ENCODE measurements at places on chromosomes 1 and 21.
A peak's percentile ranks its signal among the peaks of the same experiment; 100 is the strongest.

DNA sequence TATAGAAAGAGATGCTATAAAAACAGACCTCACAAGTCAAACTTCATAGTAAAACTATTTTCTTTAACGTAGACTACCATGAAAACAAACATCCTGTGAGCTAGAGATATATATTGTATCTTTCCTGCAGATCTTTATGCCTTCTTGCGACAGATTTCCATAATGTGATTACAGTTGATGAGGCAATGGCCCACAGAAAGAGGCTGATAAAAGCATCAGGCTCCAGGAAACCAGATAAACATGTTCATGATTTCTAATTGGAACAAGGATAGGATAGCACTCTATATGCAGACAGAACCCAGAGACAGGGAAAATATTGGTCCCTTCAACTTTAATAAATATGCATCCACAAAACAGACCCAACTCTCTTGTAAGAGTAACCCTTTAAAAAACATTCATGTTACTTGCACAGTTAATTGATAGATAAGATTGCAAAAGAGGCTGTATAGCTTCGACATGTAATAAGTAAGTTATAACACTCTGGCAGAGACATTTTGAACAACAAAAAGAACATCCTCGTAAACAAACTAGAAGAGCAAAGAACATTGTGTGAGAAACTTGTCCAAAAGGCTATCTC, 329.4 kb downstream of the AGBL4 start:
- H3K36me3 ChIP-seq = no peaks in the 10 kb centered on the region
- H3K4me1 ChIP-seq = no peaks in the 10 kb centered on the region
- no peaks in the 10 kb centered on the region for H3K27me3 ChIP-seq

DNA sequence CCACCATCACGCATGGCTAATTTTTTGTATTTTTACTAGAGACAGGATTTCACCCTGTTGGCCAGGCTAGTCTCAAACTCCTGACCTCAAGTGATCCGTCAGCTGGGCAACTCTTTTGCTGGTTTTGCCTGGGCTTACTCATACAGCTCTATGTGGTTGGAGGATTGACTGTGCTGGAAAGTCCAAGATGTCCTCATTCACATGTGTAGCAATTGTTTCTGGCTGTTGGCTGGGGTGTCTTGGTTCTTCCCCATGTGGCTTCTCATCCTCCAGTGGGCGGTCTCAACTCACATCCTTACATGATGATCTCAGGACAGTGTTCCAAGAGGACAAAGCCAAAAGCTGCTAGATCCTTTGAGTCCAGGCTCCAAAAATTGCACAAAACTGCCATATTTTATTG, 53.3 kb downstream of the TEX35 start:
- no peaks in the 10 kb centered on the region for H3K4me1 ChIP-seq
- peaks cover 5% of the 10 kb centered on the region for H3K36me3 ChIP-seq
- no peak for DNase-seq
- H3K27me3 ChIP-seq = peaks cover 3% of the 10 kb centered on the region
- H3K4me3 ChIP-seq = no peak overlapping the region
- H3K27ac ChIP-seq = no peak overlapping the region

DNA sequence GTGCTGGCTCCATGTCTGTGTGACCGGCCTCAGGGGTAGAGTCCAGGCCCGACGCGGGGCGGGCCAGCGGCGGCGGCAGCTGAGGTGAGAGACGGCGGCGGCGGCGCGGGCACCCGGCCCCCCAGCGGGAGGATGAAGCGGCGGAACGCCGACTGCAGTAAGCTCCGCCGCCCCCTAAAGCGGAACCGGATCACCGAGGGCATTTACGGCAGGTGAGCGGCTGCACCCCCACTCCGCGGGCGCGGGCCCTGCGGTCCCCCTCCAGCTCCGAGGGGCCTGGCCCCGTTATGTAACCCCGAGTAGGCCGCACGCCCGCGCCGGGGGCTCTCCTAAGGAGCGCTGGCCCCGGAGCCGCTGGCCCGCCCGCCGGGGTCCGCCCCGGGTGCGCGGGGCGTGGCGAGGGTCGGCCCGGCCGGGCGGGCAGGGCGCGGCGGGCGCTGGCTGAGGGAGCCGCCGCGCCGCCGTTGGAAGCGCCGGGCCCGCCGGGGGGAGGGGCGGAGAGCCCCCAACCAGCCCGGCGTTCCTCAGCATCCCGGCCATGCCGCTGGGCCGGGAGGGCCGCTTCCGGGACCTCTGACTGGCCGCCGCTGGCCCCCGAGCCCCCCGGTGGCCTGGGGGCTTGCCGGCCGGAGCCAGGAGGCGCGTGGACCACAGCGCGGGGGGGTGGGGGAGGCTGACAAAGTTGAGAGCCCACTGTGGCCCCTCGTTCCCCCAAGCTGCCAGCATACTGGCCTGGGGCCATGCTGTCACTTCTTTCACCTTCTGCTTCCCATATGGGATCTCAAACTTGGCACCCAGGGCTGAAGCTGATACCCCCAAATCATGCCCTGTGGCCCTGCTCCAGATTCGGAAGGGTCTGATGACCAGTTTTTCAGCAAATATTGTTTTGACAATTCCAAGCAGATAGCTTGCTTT, 527 bp downstream of the MACO1 start:
- H3K27me3 ChIP-seq = no peaks in the 10 kb centered on the region
- no peak overlapping the region for H3K27ac ChIP-seq
- H3K4me3 ChIP-seq = peak overlapping the region; percentile 94
- H3K4me1 ChIP-seq = peaks cover 53% of the 10 kb centered on the region
- peak; percentile 72 for DNase-seq

DNA sequence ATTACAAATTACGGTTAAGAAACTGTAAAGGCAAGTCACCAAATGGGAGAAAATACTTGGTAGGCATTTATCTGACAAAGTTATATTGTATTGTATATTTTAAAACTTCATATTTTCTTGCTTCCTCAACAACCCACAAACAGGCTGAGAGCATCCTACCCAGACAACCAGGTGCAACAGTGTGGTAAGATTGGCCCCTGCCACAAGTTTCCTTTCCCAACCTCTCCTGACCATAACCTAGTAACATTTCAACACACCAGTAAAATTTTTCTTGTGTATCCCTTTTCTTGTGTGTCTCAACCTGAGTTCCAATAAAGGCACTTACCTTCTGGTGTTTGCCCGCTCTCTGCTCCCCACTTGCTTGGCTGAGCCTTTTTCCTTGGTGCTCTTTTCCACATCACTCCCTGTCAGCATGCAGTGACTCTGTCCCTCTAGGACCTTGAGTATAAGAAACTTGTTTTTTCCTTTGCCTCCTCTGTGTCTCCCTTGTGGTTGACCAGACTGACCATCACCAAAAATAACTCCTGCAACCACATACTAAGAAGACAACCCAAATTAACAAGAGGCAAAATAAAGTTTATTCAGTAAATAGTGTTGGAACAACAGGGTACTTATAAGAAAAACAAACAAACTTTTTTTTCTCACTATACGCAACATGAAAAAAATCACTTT, 40.9 kb downstream of the FCRL3 start:
- no peak overlapping the region for H3K27ac ChIP-seq
- H3K36me3 ChIP-seq = no peaks in the 10 kb centered on the region
- H3K4me1 ChIP-seq = no peaks in the 10 kb centered on the region
- no peak overlapping the region for H3K4me3 ChIP-seq

GRCh38 chr1:184272175-184272866, 114.5 kb upstream of the C1orf21 start:
- H3K27me3 ChIP-seq = no peaks in the 10 kb centered on the region
- DNase-seq = no peak
- peaks cover 4% of the 10 kb centered on the region for H3K36me3 ChIP-seq
- H3K4me1 ChIP-seq = peaks cover 17% of the 10 kb centered on the region
- H3K4me3 ChIP-seq = no peak overlapping the region

DNA sequence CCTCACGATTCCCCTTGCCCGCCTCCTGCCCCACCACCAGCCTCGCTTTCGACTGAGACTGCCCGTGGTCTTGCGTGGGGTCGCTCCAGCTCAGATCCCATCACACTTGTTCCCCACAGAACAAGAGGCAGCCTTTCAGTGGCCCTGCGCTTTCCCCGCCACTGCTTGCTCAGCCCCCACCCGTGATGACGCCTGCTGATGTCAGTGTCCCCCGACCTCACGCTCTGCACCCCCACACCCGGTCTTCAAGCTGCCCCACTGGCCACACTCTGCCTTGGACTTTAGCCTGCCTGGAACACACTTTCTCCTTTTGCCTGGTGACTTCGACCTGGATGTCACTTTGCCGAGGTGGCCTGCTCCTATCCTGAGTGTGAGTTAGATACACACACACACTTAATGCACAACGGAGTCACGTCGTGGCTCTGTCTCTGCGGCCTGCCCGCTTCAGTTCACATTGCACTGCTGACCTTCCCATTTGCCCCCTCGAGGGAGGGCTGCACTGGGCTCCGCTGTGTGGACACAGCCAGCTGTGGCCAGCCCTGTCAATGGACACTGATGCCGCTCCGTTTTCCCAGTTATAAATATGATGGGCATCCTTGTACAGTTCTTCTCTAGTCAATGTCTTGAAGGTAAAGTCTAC, 13.0 kb downstream of the AGPAT3 start:
- H3K4me1 ChIP-seq = peaks cover 20% of the 10 kb centered on the region
- no peak overlapping the region for H3K4me3 ChIP-seq
- peaks cover 22% of the 10 kb centered on the region for H3K27me3 ChIP-seq
- H3K27ac ChIP-seq = peak overlapping the region; percentile 7
- DNase-seq = no peak

- no peaks in the 10 kb centered on the region for H3K27me3 ChIP-seq
- H3K27ac ChIP-seq = no peak overlapping the region
- peaks cover 19% of the 10 kb centered on the region for H3K4me1 ChIP-seq
- no peak overlapping the region for H3K4me3 ChIP-seq
- DNase-seq = no peak
These were observed 31.1 kb downstream of the ERI3 start for GRCh38 chr1:44323947-44324346.

DNA sequence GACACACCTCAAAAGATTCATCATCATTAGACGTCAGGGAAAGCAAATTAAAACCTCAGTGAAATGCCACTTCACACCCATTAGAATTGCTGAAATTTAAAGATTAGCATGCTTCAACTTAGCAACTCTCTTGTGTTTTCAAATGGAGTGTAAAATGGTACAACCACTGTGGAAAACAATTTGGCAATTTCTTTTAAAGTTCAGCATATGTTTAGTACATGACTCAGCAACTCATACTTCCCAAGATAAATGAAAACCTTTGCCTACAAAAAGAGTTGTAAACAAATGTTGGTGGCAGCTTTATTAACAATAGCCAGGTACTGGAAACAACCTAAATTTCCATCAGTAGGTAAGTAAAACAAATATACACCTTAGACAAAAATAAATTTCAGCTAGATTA, 42.7 kb downstream of the ST3GAL3 start:
- H3K27ac ChIP-seq = no peak overlapping the region
- no peaks in the 10 kb centered on the region for H3K27me3 ChIP-seq
- no peak for DNase-seq

- DNase-seq = no peak
- H3K36me3 ChIP-seq = no peaks in the 10 kb centered on the region
- no peak overlapping the region for H3K4me3 ChIP-seq
- H3K27ac ChIP-seq = peak overlapping the region; percentile 39
- H3K27me3 ChIP-seq = peaks cover 16% of the 10 kb centered on the region
- H3K4me1 ChIP-seq = peaks cover 29% of the 10 kb centered on the region
These were observed 481 bp upstream of the SLAMF1 start for GRCh38 chr1:160647329-160647720.

DNA sequence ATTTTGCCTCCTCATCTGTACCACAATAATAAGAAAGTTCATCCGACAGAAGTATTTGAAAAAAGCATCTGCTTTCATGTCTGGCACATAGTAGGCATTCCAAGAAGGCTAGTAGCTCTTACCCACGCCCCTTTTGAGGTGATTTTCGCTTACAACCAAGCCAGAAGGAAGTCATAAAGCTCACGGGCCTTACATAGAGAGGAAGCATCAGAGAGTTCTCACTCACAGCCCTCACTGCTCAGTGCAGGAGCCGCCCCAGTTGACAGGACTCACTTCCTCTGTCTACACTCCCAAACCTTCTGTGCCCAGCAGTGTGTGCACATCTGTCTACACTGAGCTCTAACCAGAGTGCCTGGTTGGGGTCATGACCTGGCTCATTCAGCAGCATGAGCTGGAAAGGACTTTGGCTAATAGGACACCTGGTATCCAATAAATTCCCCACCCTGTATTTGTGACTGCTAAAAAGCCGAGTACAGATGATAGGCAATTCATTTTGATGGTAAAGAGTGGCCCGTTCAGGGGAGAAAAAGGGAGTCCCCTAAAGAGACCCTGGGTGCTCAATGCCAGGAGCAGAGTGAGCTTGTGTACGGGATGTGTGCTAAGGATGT, 36.8 kb upstream of the DUSP10 start:
- no peaks in the 10 kb centered on the region for H3K36me3 ChIP-seq
- H3K4me3 ChIP-seq = no peak overlapping the region
- peaks cover 5% of the 10 kb centered on the region for H3K4me1 ChIP-seq
- no peak for DNase-seq
- no peak overlapping the region for H3K27ac ChIP-seq

GRCh38 chr21:31860851-31861250, 12.0 kb upstream of the HUNK start:
- H3K27ac ChIP-seq = no peak overlapping the region
- no peaks in the 10 kb centered on the region for H3K36me3 ChIP-seq
- no peaks in the 10 kb centered on the region for H3K27me3 ChIP-seq
- H3K4me3 ChIP-seq = no peak overlapping the region
- no peak for DNase-seq

DNA sequence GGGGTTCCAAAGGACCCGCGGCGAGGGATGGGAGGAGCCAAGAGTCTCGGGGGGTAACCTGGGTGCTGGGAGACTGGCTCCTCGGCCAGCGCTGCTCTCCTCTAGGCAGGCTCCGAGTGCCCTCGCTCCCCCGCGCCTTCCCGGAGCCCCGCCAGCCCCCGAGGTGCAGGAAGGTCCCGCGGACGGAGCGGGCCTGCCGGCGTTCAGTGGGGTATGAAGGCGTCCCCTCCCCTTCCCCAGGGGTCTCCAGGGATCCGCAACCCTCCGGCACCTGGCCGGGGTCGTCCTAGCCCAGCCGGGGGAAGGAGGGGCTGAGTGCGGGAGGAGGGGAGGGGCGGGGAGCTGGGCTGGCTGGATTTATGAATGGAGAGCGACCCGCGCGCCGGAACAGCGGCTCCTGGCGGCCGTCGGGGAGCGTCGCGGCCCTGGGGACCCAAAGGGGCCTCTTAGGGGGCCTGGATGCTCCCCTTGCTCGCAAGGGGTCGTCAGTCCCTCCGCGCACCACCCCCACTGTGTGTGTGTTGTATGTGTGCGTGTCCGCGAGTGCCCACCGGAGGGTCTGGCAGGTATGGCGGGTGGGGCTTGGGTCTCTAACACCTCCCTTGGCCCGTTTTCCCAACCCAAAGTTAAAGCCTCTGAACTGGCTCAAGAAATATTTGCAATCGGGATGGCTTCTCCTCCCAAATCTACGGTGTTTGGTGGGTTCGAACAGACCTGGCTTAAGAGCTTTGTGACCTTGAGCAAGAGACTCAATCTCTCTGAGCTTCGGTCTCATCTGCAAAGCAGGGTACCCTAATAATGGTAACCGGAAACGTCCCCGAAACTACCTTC, 642 bp downstream of the HCRTR1 start:
- H3K27ac ChIP-seq = no peak overlapping the region
- H3K4me1 ChIP-seq = peaks cover 21% of the 10 kb centered on the region
- peak overlapping the region; percentile 48 for H3K4me3 ChIP-seq
- DNase-seq = peak; percentile 84
- H3K27me3 ChIP-seq = peaks cover 42% of the 10 kb centered on the region

- H3K4me3 ChIP-seq = no peak overlapping the region
- H3K4me1 ChIP-seq = peaks cover 5% of the 10 kb centered on the region
- H3K27me3 ChIP-seq = peaks cover 7% of the 10 kb centered on the region
- H3K27ac ChIP-seq = peak overlapping the region; percentile 64
- DNase-seq = no peak
- no peaks in the 10 kb centered on the region for H3K36me3 ChIP-seq
These were observed 69.3 kb downstream of the NKAIN1 start for GRCh38 chr1:31170486-31170735.
